LoVo (cell line): ENCODE measurements at places on chromosomes 12 and 14.

GRCh38 chr12:93148412-93148811 is 219.3 kb upstream of the EEA1 start:
- no peak for DNase-seq

DNA sequence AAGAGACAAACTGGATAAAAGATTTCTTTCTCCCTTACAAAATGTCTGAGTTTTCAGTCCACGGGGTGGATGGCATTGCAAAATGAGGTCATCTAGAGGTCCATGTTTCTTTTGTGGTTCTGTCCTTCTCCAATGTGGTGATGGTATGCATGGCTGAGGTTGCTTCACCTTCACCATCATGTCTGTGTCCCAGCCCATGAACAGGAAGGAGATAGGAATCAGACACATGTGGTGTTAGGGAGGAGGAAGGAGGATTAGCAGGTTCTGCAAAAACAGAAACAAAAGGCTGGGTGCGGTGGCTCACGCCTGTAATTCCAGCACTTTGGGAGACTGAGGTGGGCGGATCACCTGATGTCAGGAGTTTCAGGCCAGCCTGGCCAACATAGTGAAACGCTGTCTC is 11.0 kb upstream of the AEBP2 start:
- DNase-seq: no peak

DNA sequence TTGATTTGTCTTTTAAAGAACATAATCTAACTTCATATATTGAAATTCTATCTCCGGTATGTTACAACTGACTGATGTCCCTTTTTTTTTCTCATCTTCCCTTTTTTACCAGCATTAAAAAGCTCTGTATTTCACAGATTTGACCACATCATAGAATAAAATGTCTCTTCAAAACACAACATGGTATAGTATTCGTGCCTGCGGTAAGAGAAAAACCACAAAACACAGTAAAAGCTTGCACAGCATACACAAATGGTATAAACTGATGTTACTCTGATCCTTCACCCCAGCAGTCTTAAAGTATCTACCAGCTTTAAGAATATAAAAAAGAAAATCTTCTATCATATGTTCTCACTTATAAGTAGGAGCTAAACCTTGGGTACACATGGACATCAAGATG is 83.4 kb downstream of the HECTD1 start:
- no peak for DNase-seq

DNA sequence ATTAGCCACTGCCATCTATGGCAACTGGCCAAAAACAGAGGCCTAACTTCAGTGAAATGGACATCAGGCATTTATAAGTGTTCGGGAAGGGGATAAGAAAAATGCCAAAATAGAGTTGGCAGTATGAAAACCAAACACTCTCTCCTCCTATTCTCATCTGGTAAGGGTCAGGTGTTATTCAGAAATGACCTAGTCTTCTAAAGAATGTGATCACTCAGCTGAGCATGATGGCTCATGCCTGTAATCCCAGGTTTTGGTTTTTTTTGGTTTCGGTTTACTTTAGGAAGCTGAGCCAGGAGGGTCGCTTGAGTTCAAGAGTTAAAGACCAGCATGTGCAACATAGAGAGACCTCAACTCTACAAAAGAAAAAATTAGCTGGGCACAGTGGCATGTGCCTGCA is 170.3 kb downstream of the GRIN2B start:
- DNase-seq: no peak

DNA sequence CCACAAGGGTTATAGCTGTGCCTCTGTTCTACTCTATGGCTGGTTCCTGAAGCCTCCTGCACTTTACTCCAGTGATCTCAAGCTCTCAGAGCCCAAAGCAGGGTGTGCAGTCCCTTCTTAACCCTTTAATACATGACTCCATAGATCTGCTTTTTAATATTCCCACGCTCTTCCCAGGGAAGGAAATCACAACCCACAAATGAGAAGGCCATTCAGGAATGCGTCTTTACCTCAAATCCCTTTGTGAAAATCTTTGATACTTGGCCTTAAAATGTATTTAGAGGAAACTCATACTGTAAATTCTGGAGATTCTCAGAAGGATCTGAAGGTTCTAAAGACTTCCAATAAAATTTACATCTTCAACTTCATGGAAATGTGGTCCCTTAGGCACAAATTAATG is 17.0 kb downstream of the NID2 start:
- no peak for DNase-seq

DNA sequence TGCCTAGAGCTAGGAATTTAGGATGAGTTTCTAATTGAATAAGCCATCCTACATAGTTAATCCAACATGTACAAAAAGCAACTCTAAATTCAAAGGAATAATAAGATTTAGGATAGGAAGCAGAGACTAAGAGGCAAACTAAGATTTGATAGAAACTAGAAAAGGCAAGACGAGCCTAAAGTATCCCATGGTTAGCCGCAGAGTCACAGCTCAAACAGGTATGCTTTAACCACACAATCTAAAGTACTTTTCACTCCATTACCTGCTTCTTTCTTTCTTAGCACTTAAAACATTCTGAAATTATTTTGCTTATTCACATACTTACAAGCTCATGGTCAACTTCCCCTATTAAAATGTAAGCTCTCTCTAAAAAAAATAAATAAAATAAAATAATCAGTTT is 51.8 kb downstream of the OTOGL start:
- DNase-seq: no peak

DNA sequence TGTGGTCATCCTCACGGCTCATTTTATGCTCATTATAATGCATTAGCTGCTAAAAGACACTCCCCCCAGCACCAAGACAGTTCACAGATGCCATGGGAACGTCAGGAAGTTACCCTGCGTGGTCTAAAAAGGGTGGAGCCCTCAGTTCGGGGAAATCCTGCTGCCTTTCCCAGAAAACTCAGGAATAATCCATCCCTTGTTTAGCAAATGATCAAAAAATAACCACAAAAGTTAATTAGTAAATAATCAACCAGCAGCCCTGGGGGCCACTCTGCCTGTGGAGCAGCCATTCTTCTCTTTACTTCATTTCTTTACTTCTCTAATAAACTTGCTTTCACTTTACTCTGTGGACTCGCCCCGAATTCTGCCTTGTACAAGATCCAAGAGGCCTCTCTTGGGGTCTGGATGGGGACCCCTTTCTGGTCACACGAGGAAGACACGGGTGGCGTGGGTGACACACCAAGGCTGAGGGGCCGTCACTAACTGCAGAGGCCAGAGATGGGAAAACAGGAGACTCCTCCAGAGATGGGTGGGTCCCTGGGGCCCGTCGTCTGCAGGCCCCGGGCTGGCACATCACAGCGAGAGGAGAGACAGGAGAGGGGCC is 65.5 kb downstream of the NOC4L start:
- DNase-seq: no peak

DNA sequence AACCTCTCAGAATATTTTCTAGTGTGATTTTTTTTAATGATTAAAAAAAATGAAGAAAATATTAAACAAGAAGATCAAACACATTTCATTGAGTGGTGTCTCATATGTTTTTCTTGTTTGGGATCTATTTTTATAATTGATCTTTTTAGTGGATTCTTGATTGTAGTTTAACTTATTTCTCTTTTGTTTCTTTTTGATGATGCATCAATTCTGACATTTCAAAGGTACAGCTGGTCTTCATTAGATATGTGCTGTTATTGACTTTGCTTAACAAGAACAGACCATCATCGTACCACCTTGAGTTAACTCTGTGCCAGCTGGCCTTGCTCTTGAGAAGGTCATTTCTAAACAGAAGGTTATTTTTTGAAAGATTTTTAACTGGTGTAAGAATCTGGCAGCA is 45.8 kb upstream of the FGD4 start:
- DNase-seq: no peak

DNA sequence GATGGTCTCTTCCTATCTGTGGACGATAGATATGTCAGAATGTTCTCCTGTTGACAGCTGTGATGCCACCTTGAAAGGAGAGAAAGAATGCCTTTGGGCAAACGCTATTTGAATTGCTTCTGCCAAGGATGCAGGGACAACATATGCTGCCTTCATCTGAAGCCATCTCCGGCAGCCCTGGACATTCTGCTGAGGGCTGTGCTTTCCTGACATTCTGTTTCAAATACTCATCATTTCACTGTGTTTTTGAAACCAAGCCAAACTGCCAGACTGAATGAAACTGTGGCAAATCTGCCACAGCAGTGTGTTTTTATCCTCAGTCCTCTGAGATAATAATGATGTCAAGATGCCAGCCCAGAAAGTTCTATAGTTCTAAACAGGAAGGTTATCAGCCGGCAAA is 85.8 kb upstream of the BCAT1 start:
- no peak for DNase-seq

GRCh38 chr14:70713511-70713916 is 71.8 kb downstream of the TTC9 start:
- DNase-seq: no peak

DNA sequence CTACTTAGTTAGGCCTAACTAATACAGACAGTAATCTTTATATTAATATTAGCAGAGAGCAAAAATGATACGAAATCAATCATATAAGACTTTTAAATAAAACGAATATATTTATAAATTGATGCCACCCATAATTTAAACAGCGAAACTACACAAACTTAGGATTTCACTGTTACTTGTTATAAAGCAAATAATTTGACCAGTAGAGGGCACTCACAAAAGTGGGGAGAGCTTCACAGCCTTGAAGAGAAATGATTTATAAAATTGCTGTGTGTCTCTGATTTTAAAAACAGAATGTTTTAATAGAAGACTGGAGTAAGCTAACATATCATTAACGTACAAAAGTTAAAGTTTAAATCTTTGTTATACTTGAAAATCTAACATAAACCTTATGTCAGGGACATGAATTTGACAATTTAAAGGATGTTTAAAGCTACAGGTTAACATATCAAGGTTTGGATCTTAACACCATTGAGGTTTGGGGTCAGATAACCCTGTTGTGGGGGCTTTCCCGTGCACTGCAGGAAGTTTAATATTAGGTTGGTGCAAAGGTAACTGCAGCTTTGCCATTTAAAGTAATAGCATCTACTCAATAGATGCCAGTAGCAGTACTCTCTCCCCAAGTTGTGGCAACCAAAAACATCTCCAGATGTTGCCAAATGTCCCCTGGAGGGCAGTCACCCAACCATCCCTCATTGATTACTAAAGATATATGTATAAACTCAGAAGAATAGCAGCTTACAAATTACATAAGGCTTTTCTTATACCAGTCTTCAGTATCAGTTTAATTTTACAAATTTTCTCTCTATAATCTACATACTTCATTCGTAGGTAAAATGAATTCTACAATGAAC is 9.3 kb downstream of the KRAS start:
- peak; percentile 54 for DNase-seq

- no peak for DNase-seq
Measured at GRCh38 chr14:75615200-75615599, 36.8 kb downstream of the FLVCR2 start.

DNA sequence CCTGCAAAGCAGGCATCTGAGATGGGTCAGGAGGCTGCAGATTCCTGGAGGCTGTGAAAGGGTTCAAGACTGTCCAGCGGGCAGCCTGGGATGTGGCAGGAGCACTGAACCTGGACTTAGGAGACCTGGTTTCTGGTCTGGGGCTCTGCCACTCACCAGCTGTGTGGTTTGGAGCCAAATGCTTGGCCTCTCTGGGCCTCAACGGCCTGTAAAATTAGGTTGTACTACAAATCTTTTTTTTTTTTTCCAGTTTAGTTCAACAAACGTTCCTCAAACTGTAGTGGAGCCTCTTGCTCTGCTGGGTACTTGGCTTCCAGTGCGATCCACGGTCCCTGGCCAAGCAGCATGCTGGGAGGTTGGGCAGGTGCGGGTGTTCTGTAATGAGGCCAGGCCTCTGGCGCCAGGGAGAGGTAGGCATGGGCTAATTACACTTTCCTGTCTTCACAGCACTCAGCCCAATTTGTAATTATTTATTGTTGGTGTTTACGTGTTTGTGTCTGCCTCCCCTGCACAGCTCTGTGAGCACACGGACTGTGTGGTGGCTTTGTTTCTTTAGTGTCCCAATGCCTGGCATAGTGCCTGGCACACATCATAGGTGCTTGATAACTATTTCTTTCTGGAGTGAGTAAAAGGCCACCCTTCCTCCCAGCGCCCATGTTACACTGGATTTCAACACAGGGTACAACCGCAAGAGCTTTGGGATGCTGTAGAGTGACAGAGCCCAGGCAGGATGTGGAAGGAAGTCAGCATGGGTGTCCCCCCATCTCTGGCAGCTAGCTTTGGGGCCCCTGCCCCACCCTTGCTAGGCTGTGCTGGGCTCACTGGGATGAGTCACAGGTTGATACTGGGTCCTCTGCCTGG is 5.8 kb upstream of the KRT80 start:
- DNase-seq: no peak

GRCh38 chr12:122875590-122876220 is 20.2 kb downstream of the VPS37B start:
- DNase-seq: no peak
